Activated T-cell treated with anti-CD3 and anti-CD28 coated beads for 4 hours (primary cell): ENCODE measurements at places on chromosomes 2 and 18.

- no peak for DNase-seq
These were observed 32.9 kb upstream of the CCDC93 start for GRCh38 chr2:118046634-118047210.

GRCh38 chr2:217286833-217287232 is 427.0 kb upstream of the TNP1 start:
- DNase-seq, result no peak

- no peak for DNase-seq
These were observed 270.3 kb downstream of the NEDD4L start for GRCh38 chr18:58314284-58314683.

DNA sequence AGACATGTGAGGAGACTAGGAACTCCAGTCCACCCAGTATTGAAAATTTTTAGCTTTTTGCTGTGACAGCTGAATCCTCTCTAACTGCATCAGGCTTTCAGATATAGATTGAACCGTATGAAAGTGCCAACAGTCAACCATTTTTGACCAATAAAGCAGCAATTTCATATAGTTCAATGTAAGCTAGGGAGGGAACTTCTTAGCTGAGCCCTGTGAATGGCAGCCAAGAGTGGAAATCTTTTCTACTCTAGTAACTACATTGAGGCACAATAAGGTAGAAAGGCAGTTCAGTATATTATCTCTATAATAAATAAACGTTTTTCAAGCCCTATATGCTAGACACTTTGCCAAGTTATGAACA is 96.3 kb upstream of the TANK start:
- no peak for DNase-seq

DNA sequence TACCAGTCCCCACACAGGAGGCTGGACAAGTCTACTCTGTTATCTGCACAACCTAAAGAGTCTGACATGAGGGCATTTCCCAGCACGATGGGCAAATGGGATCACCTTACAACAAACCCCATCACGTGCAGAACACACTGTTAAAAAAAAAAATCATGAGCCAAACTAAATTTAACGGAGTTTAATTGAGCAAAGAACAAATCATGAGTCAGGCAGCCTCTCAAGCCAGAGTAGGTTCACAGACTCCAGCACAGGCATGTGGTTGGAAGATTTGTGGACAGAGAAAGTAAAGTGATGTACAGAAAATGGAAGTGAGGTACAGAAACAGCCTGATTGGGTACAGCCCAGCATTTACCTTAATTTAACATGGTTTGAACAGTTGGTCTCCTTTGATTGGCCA is 59.9 kb downstream of the KYNU start:
- DNase-seq, result no peak

GRCh38 chr2:85106489-85107180 is 26.6 kb upstream of the TCF7L1 start:
- DNase-seq, result no peak

- no peak for DNase-seq
These were observed 69.9 kb downstream of the COA5 start for GRCh38 chr2:98538280-98539041.

- no peak for DNase-seq
These were observed at the start of gene FMNL2 for GRCh38 chr2:152335016-152335725. FMNL2 (plus strand) TSS chr2:152335174.
